ENCODE measurements at places on chromosomes 4 and X. TPM values are rescaled to one million over a fixed set of nuclear protein-coding genes. Genes with fewer than 3 reads are reported as not detected.

- DNase-seq, result no peak
Observed at GRCh38 chr4:53105313-53105712, 243.2 kb downstream of the RASL11B start.

DNA sequence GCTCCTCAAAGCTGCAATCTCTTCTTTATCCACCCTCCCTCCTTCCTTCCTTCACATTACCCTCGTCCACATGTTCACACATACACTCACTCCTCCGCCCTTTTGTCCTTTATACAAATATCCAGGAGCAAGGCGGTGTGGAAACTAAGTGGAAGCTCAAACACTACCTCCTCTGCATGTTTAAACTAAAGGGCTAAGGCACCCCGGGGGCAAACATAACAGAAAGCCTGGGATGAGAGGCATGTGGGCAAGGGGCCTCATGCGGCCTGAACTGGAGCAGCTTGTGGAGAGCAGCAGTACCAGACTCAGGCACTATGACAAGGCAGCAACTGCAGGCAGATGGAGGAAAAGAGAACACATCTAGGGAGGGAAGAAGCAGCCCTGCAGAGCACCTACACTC, 9.5 kb downstream of the MAB21L2 start:
- no peak for DNase-seq

DNA sequence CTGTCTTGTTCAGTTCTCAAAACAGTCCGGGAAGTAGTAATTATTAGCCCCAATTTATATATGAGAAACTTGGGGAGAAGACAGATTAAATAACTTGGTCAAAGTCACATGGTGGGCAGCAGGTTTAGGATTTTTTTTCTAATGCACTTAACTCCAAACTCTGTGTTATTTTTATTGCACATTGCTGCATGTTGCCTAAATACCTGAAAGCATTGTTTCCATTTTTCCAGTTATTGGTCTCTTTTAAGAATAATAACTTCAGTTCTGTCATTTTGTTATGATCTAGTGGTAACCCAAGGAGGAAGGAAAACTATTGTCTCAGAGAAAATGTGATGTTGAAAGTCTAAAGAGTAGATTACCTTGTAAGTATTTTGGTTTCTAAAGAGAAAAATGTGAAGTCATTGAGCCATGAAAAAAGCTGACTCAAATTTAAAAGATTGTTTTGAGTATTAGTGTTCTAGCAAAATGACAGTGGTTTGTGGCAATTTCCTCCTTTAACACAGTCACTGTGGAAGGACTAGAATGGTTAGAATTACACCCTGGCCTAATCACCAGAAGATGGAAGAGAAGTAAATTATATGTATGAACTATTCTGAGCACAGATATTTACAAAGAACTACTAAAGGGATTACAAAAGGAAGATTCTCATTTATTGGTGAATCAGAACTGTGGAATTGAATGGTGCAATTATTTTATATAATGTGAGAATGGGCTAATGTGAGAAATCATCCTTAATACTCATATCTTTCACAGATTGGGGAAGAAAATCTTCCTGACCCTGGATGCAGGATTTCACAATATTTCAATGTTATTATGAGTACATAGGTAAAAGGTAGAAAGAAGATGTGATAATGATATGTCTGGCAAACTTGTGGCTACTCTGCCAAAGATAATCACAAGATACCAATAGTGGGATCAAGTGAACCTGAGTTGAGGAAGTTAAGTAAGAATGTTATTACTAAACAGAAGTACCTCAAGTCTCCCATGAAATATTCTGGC, 21.7 kb upstream of the CXCL8 start:
- DNase-seq, result no peak

DNA sequence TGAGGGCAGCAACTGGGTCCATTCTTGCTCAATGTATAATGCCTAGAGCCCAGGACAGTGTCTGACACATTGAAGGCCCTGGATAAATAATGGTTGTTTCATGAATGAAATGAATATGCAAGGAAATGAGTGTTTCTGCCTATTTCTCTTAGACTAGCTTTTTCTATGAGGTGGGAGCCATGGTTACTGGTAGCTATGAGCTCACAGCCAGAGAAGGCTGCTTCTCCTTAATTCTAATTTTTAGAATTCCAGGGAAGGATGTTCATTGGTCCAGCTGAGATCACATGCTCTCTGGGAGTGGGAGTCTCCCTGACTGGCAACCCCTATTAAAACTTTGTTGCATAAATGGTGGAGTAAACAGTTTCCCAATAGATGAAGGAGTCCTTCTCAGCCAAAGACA, 9.7 kb upstream of the DCUN1D4 start:
- DNase-seq, result no peak

DNA sequence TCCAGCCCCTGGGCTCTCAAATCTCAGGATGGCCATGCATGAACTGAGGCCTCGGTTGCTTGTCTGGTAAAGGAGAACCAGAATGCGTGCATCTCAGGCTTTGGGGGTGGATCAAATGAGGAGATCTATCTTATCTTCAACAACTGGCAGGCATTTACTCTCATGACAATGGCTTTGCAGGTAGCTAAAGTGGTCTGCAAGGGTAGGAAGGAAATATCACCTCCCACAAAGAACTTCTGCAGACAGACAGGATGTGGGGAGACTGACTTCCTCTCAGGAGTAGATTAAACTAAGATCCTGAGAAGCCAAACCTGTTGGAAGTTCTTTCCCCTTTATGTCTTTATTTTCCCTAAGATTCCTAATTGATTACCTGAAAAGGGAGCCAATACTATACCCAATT, 7.8 kb downstream of the LDB2 start:
- no peak for DNase-seq

- DNase-seq, result no peak
Observed at GRCh38 chr4:123299212-123299691, 97.3 kb upstream of the SPRY1 start.

GRCh38 chr4:142243255-142243654, 602.8 kb downstream of the INPP4B start:
- no peak for DNase-seq

- DNase-seq, result no peak
Observed at GRCh38 chrX:111854556-111855490, 21.2 kb upstream of the TRPC5OS start.

- DNase-seq, result no peak
Observed at GRCh38 chr4:86939729-86940575, 5.1 kb downstream of the AFF1 start.

- DNase-seq, result no peak
Observed at GRCh38 chr4:121789455-121789854, 11.7 kb upstream of the EXOSC9 start.

DNA sequence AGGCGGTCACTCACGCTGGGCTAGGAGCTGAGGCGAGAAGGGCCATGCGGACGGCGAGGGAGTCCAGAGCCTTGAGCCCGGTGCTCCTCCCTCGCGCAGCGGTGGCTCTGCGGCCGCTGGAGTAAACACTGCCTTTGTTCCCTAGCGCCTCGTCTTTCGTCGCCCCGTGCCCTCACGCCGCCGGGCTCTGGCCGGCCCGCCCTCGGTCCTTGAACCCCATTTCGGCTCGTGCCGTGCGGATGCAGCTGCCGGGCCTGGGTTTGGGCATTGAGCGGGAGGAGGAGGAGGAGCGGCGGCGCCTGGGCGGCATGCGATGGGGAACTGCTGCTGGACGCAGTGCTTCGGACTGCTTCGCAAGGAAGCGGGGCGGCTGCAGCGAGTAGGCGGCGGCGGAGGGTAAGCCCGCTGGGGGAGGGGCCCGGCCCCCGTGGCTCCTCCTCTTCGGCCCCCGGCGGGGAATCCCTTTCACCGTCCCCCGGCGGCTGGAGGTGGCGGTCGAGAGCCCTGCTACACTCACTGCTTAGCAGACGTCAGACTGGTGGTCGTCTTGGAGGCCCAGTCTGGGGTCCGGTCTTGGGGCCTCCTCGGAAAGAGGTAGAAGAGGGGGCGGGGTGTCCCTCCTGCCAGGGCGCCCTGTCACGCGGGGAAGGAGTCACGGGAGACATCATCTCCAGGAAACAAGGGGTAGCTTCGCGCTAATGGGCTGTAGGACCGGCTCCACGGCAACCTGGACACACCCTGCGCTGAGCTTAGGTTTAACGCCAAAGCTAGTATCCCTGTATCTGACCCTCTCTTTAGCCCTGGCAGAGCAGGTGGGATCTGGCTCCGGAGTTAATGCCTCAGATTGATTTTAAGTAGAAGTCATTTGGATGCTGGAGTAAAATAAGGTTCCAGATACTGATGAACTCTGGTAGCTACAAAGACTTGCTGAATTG, at the start of gene AP1AR:
Gene AP1AR, plus strand, starts transcription at position 9 of the 935 bp plus-strand sequence. Its CDS starts 305 bp downstream, at position 314.
- peak; percentile 94 for DNase-seq

- no peak for DNase-seq
Observed at GRCh38 chrX:53362449-53362848, 60.0 kb downstream of the SMC1A start.

- no peak for DNase-seq
Observed at GRCh38 chrX:130975947-130976346, 72.9 kb upstream of the ENOX2 start.

DNA sequence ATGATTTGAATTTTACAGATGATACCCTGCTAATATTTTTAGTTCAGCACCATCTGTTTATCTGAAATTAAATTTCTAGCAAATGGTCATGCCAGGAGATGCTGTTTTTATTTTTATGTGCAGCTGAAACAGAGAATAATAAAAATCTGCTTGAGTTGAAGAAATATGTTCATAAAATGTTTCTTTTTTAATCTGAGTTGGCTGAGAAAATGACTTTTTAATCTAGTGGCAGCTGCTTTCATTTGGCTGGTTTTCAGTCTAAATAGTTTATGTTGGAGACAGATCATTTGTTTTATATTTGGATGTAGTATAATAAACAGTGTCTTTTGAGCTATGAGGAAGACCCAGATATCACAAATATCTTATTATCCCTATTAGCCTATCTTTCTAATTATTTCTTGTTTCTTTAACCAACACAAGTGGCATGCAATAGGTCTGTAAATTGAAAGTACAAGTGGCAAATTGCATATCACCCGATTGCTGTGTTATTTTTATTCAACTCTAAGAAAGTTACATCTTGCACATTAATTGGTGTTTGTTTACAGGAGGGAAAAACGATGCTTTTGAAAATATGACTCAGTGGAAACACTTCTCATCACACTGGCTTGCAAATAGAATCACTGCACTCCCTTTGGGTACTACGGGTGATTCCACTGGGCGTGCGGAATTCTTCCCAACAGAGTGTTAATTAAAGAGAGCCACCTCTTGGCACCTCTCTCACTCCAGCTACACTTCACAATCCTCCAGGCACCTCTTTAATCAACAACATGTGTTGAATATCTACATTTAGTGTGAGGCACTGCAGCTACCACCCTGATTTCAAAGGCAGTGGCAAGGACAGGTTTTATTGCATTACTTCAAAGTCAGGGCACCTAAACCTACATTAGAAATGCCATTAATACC, 51.7 kb upstream of the AP1S2 start:
- no peak for DNase-seq

DNA sequence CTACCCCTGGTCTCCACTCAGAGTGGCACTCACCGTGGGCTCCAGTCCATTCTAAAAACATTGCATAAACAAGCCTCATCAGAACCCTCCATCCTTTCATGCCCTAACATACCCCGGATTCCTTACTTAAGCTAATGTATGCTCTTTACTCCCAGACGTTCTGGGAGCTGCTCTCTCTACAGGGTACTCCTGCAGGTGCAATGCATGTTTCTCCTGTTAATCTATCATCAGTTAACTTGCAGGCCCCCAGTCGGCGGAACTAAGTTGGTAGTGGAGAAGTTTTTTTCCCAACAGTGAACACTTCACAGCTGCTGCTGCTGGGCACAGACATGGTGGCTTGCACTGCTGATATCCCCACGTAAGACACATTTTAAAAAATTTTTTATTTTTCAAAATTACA, 161.6 kb upstream of the FAT1 start:
- DNase-seq, result no peak

DNA sequence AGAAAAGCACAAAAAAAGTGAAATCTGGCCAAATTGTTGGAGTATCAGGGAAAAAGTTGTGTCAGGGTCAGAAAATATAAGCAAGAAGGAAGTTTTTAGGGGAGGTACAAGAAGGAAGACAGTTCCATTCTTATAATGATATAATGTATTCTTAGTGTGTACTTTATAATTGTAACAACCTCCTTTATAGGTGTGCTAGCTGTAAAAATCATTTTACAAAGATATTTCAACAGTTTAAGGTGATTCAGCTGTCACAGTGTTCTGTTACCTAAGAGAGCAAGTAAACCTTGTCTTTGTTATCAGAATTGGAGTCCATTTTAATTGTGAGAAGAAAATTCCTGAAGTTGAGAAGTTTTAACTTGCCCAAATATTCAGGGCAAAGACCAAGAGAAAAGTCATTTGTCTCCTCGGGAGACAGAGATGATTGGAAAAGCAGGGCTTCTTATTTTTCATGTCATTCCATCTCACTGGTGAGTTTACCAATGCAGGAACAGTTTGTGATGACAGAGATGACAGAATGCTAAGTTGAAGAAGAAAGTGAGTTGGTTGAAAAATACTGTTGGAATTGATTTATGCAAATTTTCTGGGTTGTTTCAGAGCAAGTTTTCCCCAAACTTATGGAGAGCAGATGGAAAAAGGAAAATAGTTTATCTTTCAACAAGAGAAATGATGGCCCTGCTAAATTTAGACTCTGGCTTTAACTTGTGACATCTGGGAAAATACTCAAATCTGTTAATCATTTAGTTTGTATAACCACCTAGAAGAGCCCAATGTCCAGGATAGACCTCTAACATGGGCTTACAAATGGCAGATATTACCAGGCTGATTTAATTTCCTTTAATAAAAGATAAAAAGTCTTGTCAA, 14.8 kb downstream of the INTS6L start:
- no peak for DNase-seq

DNA sequence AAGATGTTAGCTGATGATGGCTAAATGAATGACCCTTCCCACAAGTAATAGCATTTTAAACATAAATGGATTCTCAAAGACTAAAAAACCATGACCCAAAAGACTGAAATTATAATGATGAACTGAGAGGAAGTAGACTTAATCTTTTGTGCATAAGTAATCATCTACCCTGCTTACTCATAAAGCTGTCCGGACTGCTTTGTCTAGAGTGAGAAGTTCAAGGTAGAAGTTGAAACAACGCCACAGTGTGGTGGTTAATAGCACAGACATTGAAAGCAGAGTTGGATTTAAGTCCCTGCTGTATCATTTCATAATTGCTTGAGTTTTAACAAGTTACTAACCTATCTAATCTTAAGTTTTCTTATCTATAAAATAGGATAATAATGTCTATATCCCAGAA, 346.6 kb downstream of the CENPC start:
- DNase-seq, result no peak

GRCh38 chrX:1292575-1293290, 24.1 kb downstream of the CSF2RA start:
- no peak for DNase-seq

DNA sequence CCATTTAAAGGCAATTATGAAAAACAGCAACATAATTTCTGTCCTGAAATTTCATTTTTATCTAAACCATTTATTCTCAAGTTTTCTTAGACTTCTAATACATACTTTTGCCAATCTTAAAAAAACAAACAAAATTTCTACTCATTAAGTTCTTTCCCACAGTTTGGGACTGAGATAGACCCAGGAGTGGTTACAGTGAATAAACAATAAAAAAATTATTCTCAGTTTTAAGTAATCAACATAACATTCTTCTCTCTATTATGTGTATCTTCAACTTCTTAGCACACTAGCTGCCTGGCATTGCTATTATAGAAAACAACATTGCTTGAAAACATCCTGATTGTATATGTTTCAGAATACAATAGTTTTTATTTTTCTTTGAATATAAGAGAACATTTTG, 532.8 kb downstream of the IL15 start:
- DNase-seq, result no peak

The PABPC4L gene
- not detected for total RNA-seq

The ADH7 gene
- total RNA-seq, result not detected

The FRG2 gene
- total RNA-seq, result not detected

The RAB39B gene
- total RNA-seq, result 7.5 TPM

The CENPVL1 gene
- not detected for total RNA-seq

The MAGEA8 gene
- not detected for total RNA-seq

All from natural killer cell treated with Interleukin-12 subunit alpha and Interleukin-12 subunit beta and Interleukin-15 and Interleukin-18, amount 100 ng/mL, for 72 hours (primary cell).